Stomach (tissue), 19 donors: ENCODE measurements at places on chromosomes 12 and 14. TPM values are rescaled to one million over a fixed set of nuclear protein-coding genes. Genes with fewer than 3 reads are reported as not detected.
A peak's percentile ranks its signal among the peaks of the same experiment; 100 is the strongest.

The P3H3 gene
- 41.1 TPM for total RNA-seq

The ISM2 gene
- total RNA-seq, result not detected

The RNF212B gene
- not detected for total RNA-seq

The CLEC4C gene
- total RNA-seq, result not detected

The LALBA gene
- not detected for total RNA-seq

GRCh38 chr12:131555197-131555846 lies 155.6 kb upstream of the SFSWAP start:
- no peak for DNase-seq

The CD163L1 gene
- 8.3 TPM for total RNA-seq

The BEGAIN gene
- total RNA-seq, result not detected

DNA sequence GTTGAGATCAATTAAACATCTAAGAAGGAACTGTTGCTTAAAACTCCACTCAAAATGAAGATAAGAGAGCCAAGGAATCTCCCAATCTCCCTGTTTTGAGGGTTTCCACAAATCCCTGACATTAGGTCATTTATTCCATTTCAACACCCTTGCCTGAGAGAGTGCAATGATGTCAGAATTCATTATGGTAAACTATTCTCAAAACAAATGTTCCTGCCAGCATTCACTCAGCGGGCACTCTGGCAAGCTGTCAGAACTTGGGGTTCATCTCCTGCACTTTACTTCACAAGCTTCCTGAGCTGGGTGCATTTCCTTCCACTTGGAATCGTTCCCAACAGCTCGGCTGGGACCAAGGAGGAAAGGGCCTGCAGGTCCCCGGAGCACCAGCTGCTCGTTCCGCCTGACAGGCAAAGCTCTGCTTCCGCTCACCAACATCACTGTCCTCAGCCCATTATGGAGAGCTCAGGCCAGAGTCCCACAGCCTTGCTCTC lies 117.8 kb downstream of the TTC7B start:
- DNase-seq, result no peak

GRCh38 chr12:66048835-66049537 lies 81.6 kb downstream of the LLPH start:
- DNase-seq, result no peak

GRCh38 chr12:91007531-91008290 lies 2.9 kb upstream of the EPYC start:
- no peak for DNase-seq

- DNase-seq, result peak; percentile 48
Observed at GRCh38 chr12:109393437-109394345, 46.0 kb downstream of the MYO1H start.

DNA sequence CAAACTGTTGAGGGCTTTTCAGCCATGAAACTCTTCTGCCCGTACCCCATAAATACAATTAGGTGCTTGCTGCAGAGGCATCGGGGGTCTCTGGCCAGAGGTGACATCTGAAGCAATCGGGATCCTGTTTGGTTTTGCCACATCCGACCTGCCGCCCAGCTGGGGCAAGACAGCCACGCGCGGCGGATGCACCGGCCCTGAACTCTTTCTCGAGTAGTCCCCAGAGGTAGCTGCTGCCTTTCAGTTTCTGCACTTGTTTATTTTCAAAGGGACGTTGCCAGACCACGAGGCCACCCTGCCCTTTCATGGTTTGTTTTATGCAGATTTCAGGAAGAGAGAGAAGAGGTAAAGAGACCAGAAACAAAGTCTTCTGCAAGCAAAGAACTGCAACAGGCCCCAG lies 10.6 kb upstream of the MLXIP start:
- DNase-seq, result peak; percentile 58
